ENCODE measurements at places on chromosomes 2 and 18. TPM values are rescaled to one million over a fixed set of nuclear protein-coding genes. Genes with fewer than 3 reads are reported as not detected.

Gene PROKR1
- total RNA-seq: not detected

DNA sequence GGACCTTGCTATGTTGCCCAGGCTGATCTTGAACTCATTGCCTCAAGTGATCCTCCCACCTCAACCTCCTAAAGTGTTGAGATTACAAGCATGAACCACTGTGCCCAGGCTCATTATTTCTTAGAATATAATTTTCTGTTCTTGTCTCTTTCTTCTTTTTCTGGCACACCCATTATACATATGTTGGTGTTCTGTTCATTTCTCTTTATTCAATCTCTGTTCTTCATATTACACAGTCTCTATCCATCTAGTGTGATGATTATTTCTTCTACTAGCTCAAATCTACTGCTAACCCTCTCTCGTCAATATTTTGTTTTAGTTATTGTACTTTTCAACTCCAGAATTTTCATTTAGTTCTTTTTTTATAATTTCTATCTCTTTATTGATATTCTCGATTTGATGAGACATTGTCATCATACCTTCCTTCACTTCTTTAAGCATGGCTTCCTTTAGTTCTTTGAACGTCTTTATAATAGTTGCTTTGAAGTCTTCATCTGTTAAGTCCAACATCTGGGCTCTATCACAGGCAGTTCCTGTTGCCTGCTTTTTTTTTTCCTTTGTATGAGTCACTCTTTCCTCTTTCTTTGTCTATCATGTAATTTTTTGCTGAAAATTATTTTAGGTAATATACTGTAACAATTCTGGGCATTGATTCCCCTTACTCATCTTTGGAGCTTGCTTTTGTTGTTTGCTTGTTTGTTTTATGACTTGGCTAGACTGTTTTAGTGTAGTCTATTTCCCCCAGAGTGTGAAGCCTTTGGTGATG lies 196.4 kb upstream of the NABP1 start:
- no peak for DNase-seq

GRCh38 chr2:10048501-10049171 lies 5.3 kb downstream of the KLF11 start:
- DNase-seq: no peak

DNA sequence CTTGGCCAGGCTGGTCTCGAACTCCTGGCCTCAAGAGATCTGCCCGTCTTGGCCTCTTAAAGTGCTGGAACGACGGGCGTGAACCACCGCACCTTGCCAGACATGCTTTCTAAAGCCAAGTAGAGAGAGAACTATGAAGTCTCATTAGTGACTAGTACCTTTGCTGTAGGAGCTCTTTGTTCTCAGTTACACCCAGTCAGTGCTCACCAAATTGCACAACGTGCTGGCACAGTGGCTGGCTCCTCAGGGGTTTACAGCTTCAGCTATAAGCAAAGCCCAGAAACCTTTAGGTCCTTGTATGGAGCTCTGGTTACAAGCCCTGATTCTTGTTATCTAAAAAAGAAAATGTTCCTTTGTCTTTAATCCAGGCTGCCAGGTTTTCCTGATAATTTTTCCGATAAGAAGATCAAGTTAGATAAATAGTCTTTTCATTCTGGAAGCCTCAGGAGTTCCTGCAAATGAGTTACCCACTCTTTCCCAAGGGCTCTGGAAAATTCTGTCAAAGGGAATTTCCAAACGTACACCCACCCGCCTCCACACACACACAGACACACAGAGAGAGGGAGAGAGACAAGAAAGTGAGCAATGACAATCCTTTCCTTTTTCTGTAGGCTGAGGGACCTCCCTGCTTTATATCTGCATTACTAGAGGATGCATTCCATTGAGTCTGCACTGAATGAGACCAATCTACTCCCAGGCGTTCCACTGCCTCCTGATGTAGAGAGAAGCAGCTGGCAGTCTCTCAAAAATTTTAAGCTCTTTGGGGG lies 100.2 kb upstream of the CSRNP3 start:
- DNase-seq: no peak

DNA sequence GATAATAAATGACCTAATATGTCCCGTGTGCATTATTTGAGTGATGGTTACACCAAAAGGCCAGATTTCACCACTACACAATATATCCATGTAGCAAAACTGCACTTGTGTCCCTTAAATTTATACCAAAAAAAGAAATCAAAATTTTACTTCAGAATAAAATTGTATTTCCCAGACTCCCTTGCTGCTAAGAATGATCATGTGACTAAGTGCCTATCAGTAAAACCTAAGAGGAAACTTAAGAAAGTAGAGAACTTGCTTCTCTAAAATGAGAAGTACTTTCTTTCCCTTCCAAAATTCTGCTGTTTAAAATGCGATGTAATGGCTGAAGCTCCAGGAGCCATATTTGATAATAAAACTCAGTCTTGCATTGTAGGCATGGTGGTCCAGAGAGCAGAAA lies 24.0 kb downstream of the PROKR1 start:
- DNase-seq: no peak

All from upper lobe of right lung (tissue), 1 donor.